ENCODE measurements at places on chromosomes 4 and X.

GRCh38 chrX:98379134-98379533 lies 1495.4 kb downstream of the RPA4 start:
- no peak for DNase-seq

GRCh38 chr4:109942292-109942926 lies 29.7 kb downstream of the EGF start:
- no peak for DNase-seq

DNA sequence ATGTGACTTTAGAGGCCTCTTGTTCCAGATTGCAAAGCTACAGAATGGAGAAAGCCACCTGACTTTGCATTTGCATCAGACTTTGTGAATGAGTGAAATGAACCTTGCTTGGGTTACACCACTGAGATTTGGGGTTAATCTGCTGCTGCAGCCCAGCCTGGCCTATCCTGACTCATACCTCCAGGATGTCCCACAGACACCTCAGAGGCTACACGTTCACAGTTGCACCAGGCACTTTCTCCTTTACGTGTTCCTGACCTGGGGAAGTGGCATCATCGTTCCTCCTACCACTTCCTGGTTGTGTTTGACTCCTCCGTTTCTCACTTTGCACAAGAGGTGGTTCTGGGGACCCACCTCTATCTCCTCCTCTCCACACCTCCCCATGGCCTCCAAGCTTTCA lies 9.2 kb upstream of the SORCS2 start:
- no peak for DNase-seq

GRCh38 chr4:156672492-156673305 lies 298.9 kb downstream of the PDGFC start:
- no peak for DNase-seq

DNA sequence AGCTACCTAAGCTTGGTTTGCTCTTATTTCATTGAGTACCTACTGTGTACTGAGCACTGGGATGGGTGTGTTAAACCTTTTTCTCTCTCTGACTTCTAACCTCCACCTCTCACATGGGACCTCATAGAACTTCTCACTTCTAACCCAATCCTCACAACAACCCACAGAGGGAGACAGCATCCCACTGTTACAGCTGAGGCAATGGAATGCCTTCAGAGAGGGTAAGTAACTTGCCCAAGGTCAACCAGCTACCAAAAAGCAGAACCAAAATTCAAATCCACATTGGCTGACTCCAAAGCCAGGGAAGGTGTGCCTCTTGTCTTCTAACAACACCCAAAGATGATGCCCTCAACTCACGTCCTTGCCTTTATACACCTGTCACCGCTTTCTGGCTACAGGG lies 5.4 kb downstream of the SEL1L3 start:
- no peak for DNase-seq

GRCh38 chr4:123747016-123747415 lies 350.4 kb downstream of the SPRY1 start:
- DNase-seq, result no peak

GRCh38 chrX:136863826-136864225 lies 16.7 kb downstream of the RBMX start:
- no peak for DNase-seq

DNA sequence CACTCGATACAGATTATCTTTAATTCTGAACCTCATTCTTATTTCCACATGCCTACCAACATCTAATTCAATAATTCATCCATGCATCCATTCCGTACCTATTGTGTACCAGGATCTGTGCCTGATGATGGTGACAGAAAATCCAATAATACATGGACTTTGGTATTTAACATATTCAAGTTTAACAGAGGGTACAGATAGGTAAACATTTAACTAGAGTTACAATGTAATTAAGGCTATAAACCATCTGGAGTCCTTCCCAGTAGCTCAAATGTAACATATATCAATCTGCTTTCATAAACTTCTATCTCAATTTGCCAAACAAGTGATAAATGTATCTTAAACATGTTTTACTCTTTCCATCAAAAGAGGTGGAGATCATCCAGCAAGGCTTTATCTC lies 561.5 kb upstream of the FTHL17 start:
- no peak for DNase-seq

DNA sequence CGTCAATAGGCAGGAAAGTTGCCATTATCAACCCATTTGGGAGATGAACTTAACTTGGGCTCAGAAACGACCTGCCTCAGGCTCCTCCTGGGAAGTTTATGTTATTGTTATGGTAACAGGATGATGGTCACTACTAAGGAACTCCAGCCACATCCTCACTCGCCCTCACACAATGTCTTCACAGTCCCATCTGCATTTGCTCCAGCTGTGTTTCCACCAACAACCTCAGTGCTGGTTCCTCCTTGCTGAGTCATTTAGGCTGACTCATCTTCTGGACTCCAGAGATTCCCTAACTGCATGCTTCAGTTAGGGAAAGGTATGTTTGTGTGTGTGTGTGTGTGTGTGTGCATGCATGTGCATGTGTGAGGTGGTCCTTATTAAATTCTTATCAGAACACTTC lies 293.4 kb upstream of the BOD1L1 start:
- no peak for DNase-seq

DNA sequence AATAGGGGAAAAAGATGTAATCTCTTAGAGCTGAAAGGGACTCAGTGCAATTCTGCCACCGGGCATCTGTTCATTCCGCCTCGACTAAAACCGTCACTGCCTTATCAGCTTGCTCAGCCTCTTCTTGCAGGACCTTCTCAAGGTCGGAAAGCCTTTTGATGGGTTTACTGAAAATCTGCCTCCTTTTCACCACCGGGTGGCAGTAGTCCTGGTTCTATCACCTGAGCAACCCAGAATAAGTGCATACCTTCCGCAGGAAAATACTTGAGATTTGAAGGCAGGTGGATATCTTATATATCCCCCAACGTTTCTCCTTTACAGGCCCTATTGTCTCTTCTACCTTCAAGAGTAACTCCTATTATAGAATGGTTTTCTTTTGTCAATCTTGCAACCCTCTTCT lies 103.4 kb upstream of the PAK3 start:
- no peak for DNase-seq

GRCh38 chrX:84168095-84168494 lies 19.9 kb downstream of the RPS6KA6 start:
- DNase-seq, result no peak

DNA sequence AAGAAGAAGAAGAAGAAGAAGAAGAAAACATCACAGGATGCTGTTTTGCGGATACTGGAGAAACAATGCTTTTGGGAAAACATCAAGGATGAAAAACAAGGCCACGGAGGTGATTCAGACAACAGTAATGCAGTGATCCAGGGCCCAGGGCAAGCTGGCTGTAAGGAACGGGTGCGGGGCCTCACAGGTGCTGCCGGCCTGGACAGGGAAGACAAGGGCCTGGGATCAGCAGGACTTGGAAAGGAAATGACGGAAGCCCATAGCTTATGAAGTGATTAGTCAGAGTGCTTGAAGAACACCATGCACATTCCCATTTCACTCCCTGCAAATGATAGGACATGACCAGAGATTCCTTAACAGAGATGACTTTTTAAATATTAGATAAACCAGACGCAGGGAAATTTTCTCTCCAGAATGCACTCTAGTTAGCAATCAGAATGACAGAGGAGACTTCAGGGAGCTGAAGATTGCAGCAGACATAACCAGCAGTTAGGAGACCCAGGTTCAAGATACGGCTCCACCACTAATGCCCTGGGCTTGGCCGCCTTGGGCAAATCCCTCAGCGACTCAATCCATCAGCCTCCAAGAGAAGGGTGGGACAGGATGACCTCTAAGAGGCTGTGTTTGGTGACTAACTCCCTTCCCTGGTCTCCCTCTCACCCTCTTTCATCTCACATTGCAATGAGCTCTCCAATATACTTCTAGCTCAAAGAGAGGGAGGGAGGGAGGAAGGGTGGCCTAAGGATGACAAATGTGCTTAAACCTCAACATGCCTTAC lies 54.1 kb downstream of the APBB2 start:
- no peak for DNase-seq

DNA sequence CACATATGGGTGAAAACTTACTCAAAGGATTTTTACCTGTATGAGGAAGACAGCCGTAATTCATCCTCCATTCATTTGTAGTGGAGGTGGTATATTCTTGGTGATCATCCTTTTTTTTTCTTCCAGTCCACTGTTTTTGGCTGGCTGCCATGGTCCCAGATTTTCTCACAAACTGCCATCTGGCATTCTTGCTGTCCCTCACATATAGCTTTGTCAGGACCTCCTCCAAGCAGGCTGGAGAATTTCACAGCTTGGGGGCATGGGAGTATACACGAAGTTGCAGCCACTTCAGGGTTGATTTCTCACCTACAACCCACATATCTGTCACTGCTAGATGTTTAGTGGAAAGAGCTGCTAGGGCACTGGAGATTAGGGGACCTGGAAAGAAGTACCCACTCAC lies 401.0 kb downstream of the IL1RAPL1 start:
- DNase-seq, result no peak

GRCh38 chr4:70181864-70182263 lies 13.7 kb upstream of the ODAM start:
- DNase-seq, result no peak

DNA sequence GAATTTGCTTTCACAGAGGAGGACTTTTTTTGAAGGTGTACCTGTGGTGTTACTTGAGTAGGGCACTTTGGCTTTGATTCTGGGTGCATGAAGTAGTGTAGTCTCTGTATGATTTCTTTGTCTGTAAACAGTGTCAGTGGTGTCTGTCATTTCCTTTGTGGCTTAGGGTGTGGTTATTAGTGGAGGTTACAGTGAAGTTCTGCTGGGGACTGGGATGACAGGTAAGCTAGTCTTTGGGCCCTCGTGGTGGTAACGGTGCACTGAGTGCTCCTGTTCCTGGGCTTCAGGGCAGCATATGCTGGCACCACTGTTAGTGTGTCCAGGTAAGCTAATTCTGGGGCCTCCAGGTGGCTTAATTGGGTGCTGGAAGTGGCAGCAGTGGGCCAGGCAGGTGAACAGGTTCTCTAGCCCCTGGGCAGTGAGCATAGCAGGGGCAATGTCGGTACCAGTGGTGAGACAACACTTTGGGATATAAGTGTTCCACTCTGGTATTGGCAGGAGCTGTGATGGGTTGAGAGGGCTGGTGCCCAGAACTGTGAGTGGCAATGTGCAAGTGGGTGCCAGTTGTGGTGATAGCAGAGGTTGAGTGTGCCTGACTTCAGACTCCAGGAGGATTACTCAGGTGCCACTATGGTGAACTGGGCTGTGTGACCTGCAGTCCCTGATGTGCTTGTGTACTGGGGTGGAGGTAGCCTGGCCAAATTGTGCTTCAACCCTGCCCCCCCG lies 26.0 kb upstream of the VSIG1 start:
- DNase-seq, result no peak

DNA sequence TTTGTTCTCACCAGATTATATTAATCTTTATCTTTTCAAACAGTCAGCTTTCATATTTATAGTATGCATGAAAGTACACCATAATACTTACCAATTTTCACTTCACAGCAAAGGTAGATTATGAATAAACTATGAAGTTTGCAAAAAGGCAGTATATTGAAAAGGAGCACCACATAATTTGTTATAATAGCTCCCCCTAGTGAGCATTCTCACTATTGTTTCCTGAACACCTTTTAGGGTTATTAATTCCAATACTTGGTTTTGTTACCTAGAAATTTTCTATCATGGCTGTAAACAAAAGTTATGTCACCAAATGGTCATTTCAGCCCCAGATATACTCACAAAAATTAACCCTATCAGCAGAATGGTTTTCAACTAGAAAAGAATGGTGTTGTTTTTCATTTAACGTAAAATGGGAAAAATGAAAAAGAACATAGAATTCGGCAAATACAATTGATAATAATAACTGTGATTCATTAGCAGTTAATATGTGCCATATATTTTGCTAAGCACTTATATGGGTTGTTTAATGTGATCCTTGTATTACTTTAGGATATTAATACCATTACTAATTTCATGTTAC lies 30.2 kb upstream of the NKX6-1 start:
- no peak for DNase-seq

- DNase-seq, result no peak
These were observed 45.5 kb downstream of the CENPC start for GRCh38 chr4:67499799-67500198.

DNA sequence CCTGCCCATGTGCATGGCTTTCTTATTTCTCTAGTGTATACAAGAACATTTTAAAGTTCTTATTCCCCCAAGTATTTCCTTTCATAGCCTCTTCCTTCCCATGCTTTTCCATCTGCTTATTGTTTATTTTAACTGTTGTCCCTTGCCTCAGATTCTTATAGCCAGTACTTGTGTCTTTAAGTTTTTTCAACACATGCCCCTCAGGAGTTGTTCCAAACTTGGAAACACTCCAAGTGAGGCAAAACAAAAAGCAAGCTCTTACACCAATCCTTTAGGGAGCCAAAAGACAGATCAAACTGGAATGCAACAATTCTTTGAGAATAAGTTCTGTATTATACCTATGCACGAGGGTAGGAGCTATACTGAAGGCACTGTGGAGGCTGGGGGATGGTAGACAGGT lies 222.0 kb upstream of the STK26 start:
- DNase-seq, result no peak

DNA sequence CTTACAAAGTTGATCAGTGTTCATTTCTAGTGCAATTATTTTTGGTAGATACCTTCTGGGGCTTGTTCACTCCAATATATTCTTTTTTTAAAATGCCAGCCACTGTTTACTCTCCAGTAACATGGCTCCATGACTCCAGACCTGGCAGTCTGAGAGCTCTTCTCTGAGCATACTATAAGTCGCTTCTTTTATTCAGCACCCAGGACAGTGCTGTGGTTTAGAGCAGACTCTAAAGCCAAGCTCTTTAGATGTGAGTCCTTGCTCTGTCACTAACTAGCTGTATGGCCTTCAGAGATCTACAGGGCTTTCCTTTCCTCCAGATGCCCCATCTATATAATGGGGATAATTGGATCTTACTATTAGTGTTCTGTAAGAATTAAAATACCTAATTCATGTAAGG lies 200.2 kb upstream of the FAM241A start:
- no peak for DNase-seq

- no peak for DNase-seq
These were observed 2.5 kb upstream of the EFNB1 start for GRCh38 chrX:68826113-68826980.

- no peak for DNase-seq
These were observed 13.8 kb upstream of the SMS start for GRCh38 chrX:21926527-21927278.

DNA sequence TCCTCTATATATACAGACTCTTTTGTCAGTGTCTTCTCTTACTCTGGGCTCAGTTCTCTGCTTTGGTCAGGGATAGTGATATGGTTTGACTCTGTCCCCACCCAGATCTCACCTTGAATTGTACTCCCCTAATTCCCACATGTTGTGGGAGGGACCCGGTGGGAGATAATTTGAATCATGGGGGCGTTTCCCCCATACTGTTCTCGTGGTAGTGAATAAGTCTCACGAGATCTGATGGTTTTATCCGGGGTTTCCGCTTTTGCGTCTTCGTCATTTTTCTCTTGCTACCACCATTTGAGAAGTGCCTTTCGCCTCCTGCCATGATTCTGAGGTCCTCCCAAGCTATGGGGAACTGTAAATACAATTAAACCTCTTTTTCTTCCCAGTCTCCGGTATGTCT lies 144.4 kb downstream of the GLUD2 start:
- DNase-seq, result no peak

DNA sequence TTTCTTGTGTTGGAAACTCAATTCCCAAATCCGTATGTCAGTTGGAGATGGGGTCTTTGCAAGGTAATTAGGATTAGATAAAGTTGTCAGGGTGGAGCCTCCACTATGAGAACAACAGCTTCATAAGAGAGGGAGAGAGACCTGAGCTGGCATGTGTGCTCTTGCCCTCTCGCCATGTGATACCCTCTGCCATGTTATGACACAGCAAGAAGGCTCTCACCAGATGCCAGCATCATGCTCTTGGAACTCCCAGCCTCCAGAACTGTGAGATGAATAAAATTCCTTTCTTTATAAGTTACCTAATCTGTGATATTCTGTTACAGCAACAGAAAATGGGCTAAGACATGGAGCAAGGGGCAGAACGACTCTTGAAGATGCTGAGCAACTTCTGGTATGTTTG lies 201.9 kb upstream of the BOD1L1 start:
- no peak for DNase-seq

Data from omental fat pad (tissue), 4 donors.